ENCODE measurements at places on chromosomes 3 and 15.

DNA sequence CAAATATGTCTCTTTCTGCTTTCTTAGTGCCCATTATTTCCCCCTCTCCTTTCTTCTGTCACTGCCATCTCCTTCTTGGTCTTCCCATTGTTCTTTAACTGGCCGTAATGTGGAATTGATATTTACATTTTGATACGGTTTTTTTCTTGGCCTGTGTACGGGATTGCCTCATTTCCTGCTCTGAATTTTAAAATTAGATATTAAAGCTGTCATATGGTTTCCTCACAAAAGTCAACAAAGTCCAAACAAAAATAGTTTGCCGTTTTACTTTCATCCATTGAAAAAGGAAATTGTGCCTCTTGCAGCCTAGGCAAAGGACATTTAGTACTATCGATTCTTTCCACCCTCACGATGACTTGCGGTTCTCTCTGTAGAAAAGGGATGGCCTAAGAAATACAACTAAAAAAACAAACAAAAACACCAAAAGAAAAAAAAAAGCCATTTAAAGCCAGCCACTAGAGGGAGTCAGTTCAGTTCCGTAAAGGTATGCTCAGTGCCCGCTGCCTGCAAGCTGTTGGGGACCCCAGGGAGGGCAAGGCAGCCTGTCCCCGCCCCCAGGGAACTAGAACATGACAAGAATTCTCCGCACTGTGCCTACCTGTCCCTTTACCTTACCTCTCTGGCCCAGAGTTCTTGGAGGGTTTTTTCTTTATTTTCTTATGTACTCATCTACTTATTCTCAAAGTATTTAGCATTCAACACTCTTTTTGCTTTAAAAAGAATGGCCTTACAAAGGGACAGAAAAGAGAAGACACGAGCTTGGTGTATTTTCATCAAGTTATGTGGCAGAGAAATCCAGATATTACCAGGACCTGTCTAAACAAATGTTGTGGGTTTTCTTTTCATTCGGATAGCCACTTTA, 30.0 kb upstream of the NR2E3 start:
- DNase-seq = no peak

GRCh38 chr15:101510212-101511197, 21.0 kb upstream of the PCSK6 start:
- no peak for DNase-seq

DNA sequence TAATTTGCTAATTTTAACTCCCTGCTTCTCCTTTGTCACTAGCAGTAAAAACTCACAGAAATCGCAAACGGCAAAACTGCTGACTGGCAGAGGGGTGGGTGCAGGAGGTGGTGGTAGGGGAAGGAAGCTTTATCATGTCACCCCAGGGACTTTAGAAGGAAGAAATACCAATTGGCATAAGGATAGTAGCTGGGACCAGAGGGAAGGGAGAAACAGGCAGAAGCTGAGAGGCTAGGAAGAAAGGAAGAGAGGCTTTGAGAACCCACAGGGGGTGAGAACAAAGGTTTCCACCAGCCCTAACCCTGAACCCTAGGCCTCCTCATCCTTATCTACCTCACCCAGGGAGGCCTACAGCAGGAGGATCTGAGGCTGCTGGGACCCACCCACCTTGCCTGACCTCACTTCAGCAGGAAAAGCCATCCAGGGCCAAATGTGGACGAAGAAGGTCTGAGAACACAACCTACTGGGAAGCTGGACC, 10.7 kb downstream of the ITGB5 start:
- no peak for DNase-seq

GRCh38 chr15:77421370-77421700, 647 bp downstream of the HMG20A start:
- no peak for DNase-seq

GRCh38 chr3:183812761-183813445, 12.5 kb downstream of the MAP6D1 start:
- peak; percentile 64 for DNase-seq

DNA sequence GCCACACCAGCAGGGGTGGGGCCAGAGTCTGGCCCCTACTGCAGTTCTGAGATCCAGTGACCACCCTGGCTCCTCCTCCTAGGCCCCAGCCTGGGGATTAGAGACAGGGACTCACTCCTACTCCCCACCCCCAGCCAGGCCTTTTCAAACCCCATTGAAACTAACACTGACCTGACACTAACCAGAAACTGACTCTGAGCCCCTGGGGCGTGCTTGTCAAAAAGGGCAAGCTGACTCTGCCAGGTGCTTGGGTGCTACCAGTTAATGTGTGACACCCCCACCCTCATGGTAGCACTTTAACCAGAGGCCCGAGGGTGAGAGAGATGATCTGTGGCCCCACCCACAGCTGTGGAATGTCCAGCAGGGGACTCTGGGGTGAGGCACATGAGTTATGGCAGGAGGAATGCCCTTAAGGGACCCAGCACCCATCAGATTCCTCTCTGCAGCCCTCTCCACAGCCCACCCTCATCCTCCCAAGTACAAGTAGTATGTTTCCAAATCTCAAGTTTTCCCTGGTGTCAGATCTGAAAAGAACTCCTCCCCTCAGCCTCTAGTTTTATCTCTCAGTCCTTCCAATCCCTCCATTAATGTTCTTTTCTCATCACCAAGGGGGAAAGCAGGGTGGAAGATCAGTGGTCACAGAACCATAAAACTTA, 1.4 kb downstream of the PTH1R start:
- no peak for DNase-seq

DNA sequence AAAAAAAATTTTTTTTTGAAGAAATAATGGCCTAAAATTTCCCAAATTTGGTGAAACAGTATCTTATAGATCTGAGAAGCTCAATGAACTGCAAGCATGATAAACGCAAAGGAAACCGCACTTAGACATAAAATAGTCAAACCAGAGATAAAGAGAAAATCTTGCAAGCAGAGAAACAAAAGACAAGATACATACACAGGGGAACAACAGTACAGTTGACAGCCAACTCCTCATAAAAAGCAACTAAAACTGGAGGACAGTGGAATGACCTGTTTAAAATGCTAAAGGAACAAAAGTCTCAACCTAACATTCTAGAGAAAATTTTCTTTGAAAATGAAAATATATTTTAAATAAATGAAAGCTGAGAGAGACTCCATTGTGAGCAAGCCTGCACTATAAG, 107.5 kb downstream of the RASA2 start:
- no peak for DNase-seq

GRCh38 chr15:99438691-99439523, 126.9 kb upstream of the MEF2A start:
- DNase-seq = no peak

GRCh38 chr3:126180477-126181397, at the start of gene ALDH1L1:
Gene ALDH1L1, minus strand, starts transcription at chr3:126180586. Its CDS starts 19,607 bp downstream, at chr3:126160979.
- DNase-seq = peak; percentile 16

DNA sequence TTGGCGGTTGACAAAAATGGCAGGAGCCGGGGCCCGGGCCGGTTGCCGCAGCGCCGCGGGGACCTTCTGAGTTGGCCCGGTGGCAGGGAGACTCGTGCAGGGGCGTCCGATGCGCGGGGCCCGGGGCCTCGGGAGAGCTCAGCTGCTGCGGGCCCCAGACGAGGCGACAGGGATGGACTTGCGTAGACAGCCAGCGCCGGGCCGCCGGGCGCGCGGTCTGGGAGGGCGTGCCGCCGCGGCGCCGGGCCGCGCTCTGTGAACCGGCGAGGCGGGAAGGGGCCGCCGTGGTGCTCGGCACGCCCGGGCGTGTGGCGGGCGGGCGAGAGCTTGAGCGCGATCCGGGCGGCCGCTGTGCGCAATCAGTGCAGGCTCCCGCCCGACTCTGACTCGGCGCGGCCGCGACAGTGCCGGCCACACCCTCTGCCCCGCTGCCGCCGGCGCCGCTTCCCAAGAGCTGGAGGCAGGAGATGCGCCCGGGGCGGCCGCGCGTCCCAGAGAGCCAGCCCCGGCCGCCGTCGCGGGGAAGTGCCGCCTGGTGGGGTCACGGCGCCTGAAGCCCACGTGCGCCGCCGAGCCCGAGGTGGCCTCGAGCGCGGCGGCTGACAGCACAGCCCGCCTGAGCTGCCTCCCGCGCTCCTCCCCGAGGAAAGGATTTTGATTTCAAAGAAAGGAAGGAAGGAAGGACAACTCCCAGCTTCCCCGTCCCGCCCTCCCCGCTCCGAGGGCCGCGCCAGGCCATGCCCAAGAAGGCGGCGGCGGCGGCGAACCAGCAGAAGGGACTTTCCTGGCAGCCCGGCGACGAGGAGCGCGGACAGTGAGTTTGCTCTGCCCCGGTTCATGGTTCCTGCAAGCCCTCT, 657 bp downstream of the TLNRD1 start:
- DNase-seq = no peak

GRCh38 chr3:127865941-127866340, 43.6 kb upstream of the MGLL start:
- no peak for DNase-seq

GRCh38 chr15:90822204-90822955, 46.0 kb upstream of the FURIN start:
- DNase-seq = no peak

All from caudate nucleus (tissue), 63 donors.